ENCODE measurements at places on chromosomes 4 and X. TPM values are rescaled to one million over a fixed set of nuclear protein-coding genes. Genes with fewer than 3 reads are reported as not detected.

Gene UBQLN2
- 9.7 TPM for total RNA-seq

GRCh38 chrX:70038951-70039350 lies 10.8 kb downstream of the AWAT2 start:
- DNase-seq = no peak
- H3K27me3 ChIP-seq = no peaks in the 10 kb centered on the region
- H3K4me1 ChIP-seq = peaks cover 20% of the 10 kb centered on the region
- no peak overlapping the region for H3K27ac ChIP-seq

DNA sequence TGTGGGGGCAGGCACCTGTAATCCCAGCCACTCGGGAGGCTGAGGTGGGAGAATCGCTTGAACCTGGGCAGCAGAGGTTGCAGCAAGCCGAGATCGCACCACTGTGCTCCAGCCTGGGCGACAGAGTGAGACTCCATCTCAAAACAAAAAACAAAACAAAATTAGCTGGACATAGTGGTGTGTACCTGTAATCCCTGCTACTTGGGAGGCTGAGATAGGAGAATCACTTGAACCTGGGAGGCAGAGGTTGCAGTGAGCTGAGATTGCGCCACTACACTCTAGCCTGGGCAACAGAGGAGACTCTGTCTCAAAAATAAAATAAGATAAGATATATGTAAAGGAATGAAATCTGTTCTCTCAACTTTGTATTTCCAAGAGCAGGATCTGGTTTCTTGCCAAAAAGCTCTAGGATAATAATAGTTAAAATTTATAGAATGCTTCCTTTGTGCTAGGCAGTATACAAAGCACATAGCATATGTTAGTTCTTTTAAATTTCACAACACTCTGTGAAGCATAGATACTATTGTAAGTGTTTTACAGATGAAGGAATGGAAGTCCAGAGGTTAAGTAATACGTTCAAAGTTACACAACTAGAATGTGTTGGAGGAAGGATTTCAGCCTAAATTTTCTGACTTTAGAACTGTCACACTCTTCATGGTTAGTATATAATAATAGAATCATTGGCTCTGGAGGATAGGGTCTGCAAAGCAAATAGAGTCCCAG lies 10.3 kb downstream of the MRPL1 start:
- no peaks in the 10 kb centered on the region for H3K4me1 ChIP-seq
- no peak overlapping the region for H3K27ac ChIP-seq
- H3K27me3 ChIP-seq = no peaks in the 10 kb centered on the region
- no peak overlapping the region for H3K4me3 ChIP-seq
- H3K36me3 ChIP-seq = no peaks in the 10 kb centered on the region

- H3K36me3 ChIP-seq = no peaks in the 10 kb centered on the region
- H3K4me3 ChIP-seq = no peak overlapping the region
- peaks cover 10% of the 10 kb centered on the region for H3K4me1 ChIP-seq
- no peaks in the 10 kb centered on the region for H3K27me3 ChIP-seq
Measured at GRCh38 chr4:15781427-15782095, 3.4 kb downstream of the CD38 start.

DNA sequence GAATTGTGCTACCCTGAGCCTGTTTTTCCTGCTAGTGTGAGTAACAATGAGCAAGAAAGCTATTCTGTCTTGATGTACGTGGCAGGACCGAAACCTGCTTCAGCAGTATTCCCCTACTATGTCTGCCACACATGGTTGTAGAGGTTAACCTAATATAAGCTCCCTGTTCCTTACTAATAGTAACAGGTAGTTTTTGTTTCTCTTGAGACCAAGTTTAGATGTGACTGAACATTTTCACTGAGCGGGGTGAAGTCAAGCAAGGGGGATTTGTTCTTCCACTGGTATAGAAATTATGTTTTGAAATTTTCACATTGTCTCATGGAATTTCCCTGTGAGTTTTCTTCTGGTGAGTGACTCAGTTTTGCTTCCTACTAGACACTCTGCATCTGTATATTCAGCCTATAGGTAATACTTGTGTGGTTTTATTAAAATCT lies 37.3 kb downstream of the RRAGB start:
- H3K4me1 ChIP-seq = peaks cover 24% of the 10 kb centered on the region
- no peak overlapping the region for H3K27ac ChIP-seq
- no peak for DNase-seq
- H3K4me3 ChIP-seq = no peak overlapping the region
- H3K27me3 ChIP-seq = no peaks in the 10 kb centered on the region

DNA sequence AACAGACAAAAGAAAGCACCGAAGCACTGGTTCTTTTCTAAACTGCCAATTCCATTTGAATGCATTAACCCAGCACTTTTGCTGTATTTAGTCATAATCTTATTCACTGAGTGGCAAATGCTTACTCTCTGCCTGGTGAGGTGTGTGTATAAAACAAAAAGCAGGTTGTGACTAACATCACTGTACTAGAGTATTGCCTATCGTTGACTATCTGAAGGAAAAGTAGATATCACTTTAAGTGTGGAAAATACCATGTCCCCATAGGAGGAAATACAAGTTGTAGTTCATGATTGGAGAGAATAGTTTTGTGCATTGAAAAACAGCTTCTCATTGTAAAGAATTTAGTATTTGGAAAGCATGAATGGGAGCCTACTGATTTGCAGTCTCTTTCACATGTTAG lies 2.7 kb downstream of the PDLIM5 start:
- H3K4me1 ChIP-seq = peaks cover 38% of the 10 kb centered on the region
- peak; percentile 34 for DNase-seq

Data from PC-3 (cell line).